ENCODE measurements at places on chromosomes 4 and X.

GRCh38 chr4:109913596-109914241 is 1.0 kb downstream of the EGF start:
- DNase-seq = no peak

DNA sequence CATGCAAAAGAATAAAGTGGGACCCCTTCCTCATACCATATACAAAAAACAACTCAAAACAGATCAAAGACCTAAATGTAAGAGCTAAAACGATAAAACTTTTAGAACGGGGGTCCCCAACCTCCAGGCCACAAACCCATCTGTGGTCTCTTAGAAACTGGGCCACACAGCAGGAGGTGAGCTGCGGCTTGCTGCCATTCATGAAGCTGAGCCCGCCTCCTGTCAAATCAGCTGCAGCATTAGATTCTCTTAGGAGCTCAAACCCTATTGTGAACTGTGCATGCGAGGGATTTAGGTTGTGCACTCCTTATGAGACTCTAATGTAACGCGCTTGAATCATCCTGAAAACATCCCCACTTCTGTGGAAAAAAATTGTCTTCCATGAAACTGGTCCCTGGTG is 7.0 kb upstream of the GATA1 start:
- no peak for DNase-seq

GRCh38 chr4:83759611-83760010 is 223.7 kb downstream of the GPAT3 start:
- no peak for DNase-seq

- DNase-seq = no peak
Observed at GRCh38 chrX:2228536-2228935, 272.2 kb downstream of the DHRSX start.

GRCh38 chr4:79516114-79516513 is 108.1 kb upstream of the GK2 start:
- no peak for DNase-seq

DNA sequence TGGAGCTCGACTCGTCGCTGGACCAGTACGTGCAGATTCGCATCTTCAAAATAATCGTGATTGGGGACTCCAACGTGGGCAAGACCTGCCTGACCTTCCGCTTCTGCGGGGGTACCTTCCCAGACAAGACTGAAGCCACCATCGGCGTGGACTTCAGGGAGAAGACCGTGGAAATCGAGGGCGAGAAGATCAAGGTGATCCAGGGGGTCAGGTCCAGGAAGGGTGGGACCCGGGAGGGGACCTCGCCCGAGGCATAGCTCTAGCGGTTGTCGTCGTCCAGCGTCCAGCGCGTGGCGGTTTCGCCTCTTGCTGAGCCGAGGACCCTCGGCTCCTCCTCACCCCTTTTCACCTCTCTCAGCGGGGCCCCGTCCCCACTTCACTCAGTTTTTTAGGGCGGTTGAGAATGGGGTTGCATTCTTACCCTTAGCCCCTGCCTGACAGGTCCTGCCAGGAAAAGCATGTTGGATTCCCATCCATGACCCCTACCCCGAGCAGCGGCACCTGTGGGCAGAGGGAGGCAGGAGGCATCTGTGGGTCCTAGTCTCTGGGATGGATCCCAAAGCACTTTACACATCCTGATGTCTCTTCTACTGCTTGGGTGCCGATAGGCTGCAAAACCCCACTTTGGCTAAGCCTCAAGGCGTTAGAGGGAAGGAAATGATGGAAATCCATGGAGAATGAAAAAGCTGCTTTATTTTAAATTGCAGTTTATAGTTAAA is 524 bp downstream of the RAB33A start:
- DNase-seq = no peak

DNA sequence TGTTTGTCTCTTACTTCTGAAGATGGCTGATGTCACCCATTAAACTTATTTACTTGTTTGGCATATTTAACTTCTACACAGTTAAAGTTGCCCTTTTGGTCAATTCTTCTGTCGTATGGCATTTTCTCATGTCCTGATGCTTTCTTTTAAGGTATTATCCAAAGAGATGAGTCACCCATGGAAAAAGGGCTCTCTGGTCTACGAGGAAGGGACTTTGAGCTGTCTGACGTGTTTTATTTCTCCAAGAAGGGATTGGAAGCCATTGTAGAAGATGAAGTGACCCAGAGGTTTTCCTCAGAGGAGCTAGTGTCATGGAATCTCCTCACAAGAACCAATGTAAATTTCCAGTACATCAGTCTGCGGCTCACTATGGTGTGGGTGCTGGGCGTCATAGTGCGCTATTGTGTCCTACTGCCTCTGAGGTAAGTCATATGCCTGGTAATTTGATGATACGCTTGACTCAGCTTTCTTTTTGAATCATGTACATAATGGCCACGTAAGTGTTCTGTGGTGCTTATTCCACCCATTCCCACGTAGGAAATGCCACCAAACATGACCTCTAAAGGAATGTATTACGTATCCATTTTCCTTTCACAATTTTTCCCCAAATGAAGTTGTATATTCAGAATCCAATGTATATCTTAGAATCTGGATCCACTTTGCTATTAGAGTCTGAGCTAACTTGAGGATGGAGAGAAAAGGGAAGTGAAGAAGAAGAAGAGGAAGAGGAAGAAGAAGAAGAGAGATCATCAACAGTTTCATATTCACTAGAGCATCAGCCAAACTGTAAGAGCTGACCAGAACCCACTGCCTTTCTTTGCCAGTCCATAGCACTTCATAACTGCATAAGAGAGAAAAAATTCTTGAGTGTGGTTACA is 45.7 kb downstream of the GPAT3 start:
- no peak for DNase-seq

DNA sequence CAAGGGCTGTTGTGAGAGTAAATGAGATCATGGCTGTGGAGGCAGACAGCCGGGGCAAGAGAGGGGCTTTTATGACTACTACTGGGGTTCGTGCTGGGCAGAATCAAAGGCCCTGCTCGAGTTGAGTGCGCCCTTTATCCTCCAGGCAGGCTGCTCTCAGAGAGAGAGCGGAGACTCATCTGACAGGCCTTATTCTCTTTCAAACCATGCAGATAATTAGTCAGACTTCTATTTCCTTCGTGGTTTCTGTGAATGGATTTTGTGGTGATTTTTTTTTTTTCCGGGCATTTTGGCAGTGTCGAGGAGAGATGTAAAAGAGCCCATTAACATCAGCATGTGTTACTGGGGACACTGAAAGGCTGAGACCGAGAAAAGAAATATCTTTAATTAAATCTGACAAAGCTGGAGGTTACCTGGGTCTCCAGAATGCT is 73.6 kb downstream of the MED28 start:
- DNase-seq = no peak

DNA sequence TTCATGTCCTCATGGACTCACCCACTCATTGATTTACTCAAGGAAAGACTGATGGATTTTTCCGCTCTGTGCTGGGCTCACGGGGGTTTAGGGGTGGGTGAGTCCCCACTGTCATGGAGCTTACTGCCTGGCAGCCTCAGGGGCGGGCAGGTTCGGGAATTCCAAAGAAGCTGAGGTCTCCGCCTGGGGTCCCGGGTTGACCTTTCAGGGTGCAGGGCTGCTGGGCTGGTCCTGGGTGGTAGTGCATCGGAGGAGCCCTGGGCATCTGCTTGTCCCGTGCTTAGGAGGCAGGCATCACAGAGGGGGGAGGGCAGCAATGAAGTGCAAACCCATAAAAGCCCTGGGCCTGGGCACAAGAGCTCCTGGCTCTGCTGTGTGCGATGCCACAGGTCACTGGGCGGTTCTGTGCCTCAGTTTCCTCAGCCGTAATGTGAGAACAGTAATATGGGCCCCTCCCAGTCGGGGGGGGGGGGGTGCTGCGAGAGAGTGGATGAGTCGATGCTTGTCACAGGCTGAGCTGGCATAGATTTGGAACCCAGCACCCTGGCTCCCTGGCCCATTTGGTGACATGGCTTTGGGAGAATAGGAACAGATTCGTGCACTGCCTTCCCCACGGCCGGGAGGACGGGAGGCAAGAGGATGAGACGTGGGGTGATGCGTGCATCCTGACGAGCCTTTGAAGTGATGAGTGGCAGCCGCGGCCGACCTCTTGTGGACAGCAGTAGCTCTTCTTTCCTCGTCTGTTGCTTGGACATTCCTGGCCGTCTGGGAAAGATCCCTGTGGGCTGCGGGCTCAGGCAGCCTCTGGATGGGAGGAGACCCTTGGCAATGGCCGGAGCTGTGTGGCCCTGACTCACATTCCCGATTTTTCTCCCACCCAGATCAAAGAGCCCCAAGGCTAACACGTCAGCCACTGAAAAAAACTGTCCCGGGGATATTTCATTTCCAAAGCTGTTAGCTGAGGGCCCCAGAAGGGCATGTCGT is 42.0 kb downstream of the PSAPL1 start:
- DNase-seq = peak; percentile 15

DNA sequence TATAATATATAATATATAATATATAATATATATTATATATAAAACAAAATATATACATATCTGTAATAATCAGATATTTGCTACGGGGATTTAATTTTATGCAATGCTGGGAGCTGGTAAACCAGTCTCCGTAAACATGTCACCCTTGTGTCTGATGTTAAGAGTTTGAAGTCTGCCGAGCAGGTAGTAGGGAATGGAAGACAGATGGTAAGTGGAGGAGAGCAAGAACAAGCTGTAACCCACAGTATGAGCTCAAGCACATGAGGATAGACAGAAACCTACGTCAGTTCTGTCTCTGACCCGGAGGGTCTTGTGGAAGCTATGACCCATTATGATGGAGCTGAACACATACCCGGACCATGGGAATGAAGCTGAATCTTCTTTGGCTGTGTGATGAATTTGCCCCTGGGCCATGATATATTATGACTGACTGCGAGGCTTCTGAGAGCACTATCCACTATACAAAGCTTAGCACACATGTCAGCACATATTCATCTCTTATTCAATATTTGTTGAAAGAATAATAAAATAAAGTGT is 46.2 kb downstream of the TIGD2 start:
- no peak for DNase-seq

- peak; percentile 46 for DNase-seq
Observed at GRCh38 chr4:140149846-140150635, 3.9 kb downstream of the MAML3 start.

GRCh38 chr4:55087009-55087912 is 38.1 kb downstream of the KDR start:
- DNase-seq = no peak

DNA sequence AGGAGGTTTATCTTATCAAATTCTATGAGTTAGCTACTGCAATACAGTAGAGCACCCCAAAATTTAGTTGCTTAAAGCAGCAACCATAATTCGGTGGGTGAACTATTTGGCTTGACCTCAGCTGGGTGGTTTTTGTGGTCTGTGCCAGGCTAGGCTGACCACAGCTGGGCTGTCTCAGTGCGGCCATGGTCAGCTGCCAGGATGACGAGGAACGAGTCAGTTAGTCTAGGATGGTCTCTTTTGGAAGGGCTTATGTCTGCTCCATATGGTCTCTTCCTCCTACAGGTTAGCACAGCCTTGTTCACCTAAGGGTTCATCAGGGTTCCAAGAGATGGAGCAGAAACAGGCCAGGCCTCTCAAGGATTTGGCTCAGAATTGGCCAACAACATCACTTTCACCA is 210.4 kb downstream of the PALLD start:
- DNase-seq = peak; percentile 28

DNA sequence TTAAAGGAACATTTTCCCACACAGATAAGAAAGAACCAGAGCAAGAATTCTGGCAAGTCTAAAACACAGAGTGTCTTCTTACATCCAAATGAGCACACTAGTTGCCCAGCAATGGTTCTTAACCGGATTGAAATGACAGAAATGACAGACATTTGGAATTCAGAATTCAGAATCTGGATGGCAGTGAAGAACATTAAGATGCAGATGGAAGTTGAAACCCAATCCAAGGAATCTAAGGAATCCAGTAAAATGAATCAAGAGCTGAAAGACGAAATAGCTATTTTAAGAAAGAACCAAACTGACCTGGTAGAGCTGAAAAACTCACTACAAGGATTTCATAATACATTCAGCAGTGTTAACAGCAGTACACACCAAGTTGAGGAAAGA is 21.5 kb downstream of the ANAPC10 start:
- DNase-seq = peak; percentile 12

DNA sequence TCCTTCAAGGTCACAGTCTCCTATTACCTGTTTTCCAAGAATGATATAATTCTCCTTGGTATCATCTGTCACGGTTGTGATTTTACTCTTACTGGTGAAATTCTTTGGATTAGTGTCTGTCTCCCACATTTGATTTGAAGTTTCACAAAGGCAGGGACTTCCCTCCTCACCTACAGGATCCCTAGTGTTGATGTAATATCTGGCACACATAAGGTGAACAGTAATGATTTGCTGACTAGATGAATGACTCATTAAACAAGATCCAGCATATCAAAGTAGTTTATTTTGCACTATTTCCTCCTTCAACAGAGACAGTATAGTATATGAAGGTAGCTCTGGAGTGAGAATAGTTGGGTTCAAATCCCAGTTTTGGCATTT is 135.3 kb upstream of the IL1RAPL2 start:
- no peak for DNase-seq

GRCh38 chrX:119190831-119191230 is 45.3 kb upstream of the PGRMC1 start:
- peak; percentile 65 for DNase-seq

DNA sequence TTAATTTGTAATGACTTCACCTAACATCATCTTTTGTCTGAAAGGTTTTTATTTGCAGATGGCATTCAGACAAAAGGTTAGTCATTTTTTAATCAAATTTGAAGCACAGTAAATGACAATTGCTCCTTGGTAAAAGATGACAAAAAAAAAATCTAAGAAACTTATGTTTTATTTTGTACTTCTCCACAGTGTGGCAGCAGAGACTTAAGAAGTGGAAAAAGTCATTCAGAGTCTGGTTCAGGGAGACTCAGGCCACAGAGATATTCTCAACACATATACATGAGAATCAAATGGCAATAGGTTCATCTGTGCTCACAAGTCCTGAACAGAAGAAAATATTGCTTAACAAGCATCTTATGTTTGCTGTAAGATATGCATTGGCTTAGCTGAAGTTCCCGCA is 436.2 kb downstream of the KCNIP4 start:
- DNase-seq = peak; percentile 56

- DNase-seq = no peak
Observed at GRCh38 chrX:139287155-139287924, 243.2 kb upstream of the F9 start.

- no peak for DNase-seq
Observed at GRCh38 chr4:186957952-186958555, 234.4 kb upstream of the FAT1 start.

DNA sequence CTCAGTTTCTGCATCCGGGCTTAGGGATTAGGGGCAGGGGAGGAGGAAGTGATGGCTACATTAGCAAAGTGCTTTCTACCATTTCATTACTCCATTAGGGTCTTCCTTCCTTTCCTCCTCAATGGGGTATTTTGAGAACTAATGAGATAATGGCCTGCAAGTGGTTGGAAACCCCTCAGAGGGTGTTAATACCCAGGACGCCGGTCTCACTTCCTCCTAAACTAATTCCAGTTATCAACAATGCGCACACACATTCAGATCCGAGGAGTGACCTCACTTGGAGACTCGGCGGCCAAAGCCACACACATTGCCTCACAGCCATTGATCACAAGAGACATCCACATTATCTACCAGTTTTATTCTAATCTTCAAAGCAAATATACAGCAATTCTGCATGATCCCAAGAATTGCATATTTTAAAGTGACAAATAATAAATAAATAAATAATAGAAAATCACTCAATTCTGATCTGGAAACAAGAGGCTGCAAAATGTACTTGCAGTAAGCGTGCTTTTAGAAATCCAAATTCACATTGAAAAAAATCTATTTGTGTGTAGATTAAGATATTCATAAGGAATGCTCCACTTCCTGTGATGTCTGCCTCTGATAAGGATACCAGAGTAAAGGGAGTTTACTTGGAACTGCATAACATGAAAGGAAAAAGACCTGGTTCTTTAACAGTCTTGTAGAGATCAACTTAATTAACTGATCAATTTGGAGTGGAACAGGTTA is 329.1 kb downstream of the FBXW7 start:
- peak; percentile 35 for DNase-seq

Measured in fibroblast of the aortic adventitia (primary cell).